Stimulated activated CD8-positive, alpha-beta memory T cell treated with anti-CD3 and anti-CD28 coated beads, Interleukin-15, amount 100 ng/mL, for 24 hours (primary cell): ENCODE measurements at places on chromosomes 1 and 21.

DNA sequence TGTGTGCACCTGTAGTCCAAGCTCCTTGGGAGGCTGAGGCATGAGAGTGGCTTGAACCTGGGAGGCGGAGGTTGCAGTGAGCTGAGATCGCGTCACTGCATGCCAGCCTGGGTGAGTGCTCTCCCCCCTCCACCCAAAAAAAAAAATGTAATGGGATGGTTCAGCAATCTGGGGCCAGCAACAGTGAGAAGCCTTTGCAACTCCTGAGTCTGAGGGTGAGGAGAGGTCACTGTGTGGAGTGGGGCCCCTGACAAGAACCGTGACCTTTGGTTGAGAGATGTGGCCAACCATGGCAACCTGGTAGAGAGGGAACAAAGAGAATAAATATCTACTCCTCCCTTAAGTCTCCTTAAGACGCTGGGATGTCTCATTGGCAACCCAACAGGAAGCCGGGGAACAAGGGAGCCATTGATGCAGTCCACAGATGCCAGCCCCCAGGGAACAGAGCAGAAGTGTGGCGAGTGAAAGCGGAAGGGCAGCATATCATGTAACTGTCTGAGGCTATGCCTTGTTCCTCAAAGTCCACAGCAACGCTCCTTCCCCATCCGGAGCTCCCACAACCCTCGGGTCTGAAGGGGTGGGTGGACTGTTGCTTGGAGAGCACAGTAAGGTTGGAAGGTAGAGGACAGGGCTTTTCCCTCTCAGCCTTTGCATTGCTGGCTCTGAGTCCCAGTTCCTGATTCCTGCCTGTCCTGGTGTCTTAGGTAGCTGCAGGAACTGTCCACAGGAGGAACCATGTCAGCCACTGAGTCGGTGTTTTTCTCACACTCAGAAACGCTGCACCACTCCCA, 8.3 kb downstream of the TRNP1 start:
- DNase-seq: no peak

GRCh38 chr1:21165076-21165475, 11.6 kb downstream of the EIF4G3 start:
- no peak for DNase-seq

GRCh38 chr1:198143797-198144196, 13.0 kb upstream of the NEK7 start:
- DNase-seq: no peak

GRCh38 chr1:58830291-58830690, 46.4 kb upstream of the JUN start:
- no peak for DNase-seq

- DNase-seq: no peak
Measured at GRCh38 chr1:176884286-176884685, 280.2 kb downstream of the ASTN1 start.

DNA sequence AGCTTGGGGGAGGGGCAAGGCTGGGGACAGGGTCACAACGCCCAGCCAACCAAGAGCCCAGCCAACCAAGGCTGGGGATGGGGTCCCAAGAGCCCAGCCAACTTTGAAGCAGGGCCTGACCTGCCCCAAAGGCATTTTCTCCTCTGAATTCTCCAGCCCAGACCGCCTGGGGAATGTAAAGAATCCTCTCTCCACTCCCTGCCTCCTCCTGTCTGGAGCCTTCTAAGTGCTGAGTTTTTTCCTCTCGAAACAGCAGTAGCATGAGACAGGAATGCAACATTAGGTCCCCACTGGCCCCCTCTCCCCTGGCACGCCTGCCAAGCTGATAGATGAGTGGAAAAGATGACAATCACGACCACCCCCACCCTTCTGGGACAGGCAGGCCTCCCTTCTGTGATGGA, 17.0 kb downstream of the C1orf198 start:
- DNase-seq: no peak

GRCh38 chr1:207239874-207240273, 81.6 kb upstream of the CD55 start:
- no peak for DNase-seq

GRCh38 chr1:222736972-222737371, at the start of gene FAM177B:
Gene FAM177B, plus strand, starts transcription at chr1:222737202. Its CDS starts 9,344 bp downstream, at chr1:222746546.
- DNase-seq: no peak

- no peak for DNase-seq
Measured at GRCh38 chr1:210631399-210631798, 302.7 kb downstream of the HHAT start.

DNA sequence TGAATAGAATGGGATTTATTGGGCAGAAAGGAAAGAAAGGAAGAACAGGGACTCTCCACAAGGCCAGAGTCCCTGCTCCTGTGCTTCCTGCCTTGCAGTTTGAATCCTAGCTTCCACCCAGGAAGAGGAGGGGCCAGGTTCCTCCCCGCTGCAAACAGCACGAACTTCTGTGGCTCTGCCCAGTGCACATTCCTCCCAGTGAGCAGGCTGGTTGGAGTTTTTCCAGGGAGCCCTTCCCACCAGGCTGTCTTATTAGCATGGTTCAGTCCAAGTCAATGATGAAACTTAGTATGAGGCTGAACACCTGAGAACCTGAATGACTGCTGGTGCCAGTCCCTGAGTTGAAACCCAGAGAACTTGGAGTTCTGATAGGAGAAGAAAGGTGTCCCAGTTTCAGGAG, 247.2 kb downstream of the DUSP10 start:
- DNase-seq: no peak

DNA sequence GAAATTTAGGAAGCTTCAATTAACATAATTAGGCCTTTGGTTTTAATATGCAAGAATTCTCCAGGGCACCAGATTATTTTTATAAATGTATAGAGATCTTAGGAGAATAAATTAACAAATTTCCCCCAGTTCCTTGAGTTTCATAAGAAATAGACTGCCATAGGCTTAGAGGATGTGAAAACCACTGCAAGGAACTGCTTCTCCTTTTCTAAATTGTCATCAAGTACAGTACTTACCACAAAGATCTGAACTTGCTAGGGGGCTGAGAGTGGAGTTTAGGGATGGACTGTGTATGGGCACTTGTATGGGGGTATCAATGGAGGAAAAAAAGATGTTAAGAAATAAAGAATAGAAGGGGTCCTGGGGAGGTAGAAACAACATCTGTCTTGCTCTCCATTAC, 31.1 kb downstream of the LHX8 start:
- DNase-seq: no peak

GRCh38 chr1:77659879-77660593, 22.4 kb downstream of the ZZZ3 start:
- DNase-seq: no peak

- DNase-seq: no peak
Measured at GRCh38 chr1:43068911-43069310, 103.2 kb downstream of the EBNA1BP2 start.

GRCh38 chr1:151981178-151981525, 12.5 kb downstream of the S100A10 start:
- DNase-seq: no peak

- DNase-seq: no peak
Measured at GRCh38 chr1:159144571-159144970, 26.8 kb upstream of the CADM3 start.

DNA sequence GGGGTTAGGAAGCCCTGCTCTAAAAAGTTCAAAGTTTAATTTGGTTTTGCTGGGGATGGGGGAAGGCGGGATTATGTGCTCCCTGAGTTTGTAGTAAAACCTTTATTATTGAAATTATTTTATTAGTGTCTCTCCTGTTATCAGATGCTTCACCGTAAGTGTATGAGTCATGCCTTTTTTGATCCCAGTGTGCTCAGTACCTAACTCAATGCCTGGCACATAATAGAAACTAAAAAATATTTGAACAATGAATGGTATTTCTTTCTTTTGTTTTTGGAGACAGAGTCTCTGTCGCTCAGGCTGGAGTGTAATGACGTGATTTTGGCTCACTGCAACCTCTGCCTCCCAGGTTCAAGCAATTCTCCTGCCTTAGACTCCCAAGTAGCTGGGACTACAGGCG, 6.4 kb downstream of the SNRPE start:
- no peak for DNase-seq

DNA sequence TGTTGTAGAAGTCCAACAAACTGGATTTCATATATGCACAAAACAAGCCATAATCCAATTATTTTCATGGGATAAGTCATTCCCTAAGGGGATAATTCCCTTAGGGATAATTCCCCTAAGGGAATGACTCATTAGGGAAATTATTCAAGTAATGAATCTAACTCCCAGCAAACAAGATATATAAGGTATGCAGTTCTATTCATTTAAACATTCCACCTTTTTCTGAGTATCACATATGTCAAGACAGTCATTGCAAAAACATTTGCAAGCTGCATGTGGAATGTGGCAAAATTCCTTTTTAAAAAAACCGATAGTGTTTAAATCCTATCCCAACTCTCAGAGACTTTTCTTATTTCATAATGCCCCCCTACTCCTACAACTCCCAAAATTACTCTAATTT, 131.2 kb downstream of the AKT3 start:
- no peak for DNase-seq

DNA sequence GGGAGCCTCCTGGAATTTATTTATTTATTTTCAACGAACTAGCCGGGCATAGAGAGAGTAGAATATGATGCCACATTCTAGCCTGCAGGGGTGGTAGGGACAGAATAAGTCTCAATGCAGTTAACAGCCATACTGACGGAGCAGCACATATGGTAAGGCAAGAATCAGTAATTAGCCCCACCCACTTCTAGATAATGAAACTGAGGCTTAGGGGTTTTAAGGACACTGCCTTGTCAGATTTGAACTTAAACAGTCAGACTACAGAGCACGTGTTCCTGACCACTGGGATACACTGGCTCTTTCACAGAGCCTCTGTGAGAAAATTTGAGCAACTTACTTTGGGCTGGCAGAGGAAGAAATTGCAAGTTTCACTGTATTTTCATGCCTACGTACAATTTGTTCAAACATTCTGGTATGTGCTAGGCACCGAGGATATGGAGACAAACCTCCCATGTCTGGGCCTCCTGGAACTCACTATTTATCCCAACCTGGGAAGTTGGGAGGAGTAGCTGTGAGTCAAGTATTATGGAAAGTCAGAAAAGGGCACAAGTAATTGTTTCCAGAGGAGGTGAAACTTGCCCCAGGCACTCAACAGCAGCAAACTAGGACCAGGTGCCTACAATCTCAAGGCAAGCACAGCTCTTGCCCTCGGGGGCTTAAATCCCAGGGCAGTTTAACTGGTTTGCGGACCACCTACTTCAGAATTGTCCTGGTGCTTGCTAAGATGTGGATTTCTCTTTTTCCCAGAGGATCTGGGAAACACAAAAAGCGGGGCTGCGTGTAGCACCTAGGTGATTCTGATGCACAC, 1.6 kb upstream of the CLIC4 start:
- DNase-seq: no peak

- no peak for DNase-seq
Measured at GRCh38 chr1:23401313-23401712, 23.2 kb downstream of the TCEA3 start.

DNA sequence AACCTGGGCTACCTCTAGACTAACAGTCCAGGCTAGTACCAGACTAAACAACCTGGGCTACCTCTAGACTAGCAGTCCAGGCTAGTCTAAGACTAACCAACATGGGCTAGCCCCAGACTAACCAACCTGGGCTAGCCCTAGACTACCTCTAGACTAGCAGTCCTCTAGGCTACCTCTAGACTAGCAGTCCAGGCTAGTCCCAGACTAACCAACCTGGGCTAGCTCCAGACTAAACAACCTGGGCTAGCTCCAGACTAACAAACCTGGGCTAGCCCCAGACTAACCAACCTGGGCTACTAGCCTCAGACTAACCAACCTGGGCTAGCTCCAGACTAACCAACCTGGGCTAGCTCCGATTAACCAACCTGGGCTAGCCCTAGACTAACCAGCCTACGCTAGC, 2.0 kb downstream of the TFF2 start:
- no peak for DNase-seq

GRCh38 chr1:22277662-22278061, 134.8 kb upstream of the WNT4 start:
- DNase-seq: no peak

DNA sequence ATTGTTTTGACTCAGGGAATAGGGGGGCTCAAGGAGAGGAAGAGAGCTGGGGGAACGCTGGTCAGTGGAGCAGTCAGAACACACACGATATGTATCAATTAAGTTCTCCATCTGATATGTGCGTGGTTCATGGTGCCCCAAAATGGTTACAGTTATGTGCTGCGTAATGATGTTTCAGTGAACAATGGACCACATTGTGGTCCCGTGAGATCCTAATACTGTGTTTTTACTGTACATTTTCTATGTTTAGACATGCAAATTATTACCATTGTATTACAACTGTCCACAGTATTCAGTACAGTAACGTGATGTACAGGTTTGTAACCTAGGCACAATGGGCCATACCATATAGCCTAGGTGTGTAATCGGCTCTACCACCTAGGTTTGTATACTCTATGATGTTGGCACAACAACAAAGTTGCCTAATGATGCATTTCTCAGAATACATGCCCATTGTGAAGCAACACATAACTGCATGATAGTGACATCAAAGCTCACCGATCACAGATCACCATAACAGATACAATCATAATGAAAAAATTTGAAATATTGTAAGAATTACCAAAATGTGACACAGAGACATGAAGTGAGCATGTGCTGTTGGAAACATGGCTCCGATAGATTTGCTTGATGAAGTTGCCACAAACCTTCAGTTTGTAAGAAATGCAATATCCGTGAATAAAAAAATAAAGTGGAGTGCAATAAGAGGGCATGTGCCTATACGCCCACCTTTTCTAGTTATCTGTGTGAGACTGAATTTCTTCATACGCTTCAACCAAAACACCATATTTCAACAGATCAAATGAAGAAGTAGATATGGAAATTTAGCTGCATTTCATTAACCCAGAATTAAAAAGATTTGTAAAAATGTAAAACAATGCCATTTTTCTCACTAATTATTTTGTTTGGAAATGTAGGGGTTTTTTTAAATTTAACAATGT, 14.8 kb upstream of the TMEM54 start:
- no peak for DNase-seq

GRCh38 chr21:44564099-44564498, 5.5 kb upstream of the KRTAP10-3 start:
- DNase-seq: no peak

GRCh38 chr1:39272027-39272797, 67.7 kb downstream of the MACF1 start:
- no peak for DNase-seq

GRCh38 chr21:38080888-38081287, 164.6 kb upstream of the KCNJ6 start:
- no peak for DNase-seq

DNA sequence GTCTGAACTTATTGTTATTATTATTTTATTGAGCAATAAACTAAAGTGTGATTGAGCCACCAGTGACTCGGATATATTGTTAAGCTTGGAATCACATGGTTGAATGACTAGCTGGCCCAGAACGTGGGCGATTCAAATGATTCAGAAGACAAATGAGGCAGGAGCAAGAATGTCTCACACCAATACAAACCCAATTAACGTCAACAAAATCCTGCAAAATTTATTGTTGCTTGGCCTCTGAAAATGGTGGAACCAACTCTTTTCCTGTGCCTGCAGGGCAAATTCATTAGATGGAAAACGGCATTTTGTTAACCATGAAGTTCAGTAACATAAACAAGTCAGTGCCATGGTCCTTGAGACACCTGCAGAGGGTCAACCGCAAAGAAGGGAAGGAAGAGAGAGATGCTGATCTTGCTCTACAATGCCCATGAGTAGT, 482.0 kb downstream of the SETD4 start:
- DNase-seq: no peak
